ENCODE measurements at places on chromosomes 12 and 14.
A peak's percentile ranks its signal among the peaks of the same experiment; 100 is the strongest.

DNA sequence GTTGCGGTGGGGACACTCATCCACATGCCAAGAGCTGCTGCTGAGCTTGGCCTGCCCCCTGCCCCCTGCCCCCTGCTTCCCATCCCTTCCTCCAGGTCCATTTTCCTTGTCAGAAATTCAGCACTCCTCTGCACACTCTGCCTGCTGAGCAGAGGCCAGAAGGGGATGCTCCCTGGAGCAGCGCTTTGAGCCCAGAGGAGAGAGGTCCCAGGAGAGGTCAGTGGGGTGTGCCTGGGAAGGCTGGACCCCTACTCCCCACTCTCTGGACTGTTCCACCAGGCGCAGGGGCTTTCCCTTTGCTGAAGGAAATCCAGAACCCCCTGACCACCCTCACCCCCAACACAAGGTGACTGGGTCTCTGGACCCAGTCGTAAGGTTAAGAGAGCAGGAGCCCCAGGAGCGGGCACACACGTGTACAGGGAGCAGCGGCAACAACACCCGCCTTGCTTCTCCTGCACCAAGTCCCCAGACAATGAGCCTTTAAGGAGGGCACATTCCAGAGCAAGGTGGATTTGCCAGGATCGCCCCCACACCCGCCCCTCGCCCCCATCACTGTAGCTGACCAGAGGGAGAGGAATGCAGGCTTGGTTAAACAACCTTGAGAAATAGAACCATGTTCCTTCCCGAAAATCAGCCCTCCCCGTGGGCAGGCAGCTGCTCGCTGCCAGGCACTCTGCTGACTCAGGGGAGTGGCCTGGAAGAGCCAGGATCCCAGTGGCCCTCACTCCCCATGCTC is 30.7 kb downstream of the ISCA2 start:
- no peak for DNase-seq

GRCh38 chr14:102913341-102914211 is 8.9 kb upstream of the AMN start:
- no peak for DNase-seq

- DNase-seq = no peak
Observed at GRCh38 chr12:1552171-1552570, 42.2 kb downstream of the FBXL14 start.

DNA sequence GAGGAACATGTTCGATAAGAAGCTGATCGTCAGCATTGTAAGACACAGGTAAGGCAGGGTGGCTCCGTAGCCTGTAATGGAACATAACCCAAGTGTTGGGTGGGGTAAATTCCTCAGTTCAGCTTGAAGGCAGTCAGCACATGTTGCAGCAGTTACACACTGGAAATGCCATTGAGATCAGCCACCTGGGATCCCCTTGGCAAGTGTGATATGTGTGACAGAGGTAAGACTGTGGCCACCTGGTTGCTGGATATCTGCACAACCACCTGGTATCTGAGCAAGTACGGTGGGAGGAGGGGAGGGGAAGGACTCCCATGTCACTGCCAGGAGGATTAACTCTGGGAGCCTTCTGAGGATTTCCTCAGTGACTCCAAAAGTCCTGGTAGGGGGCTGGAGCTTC is 158.0 kb upstream of the CAND1 start:
- no peak for DNase-seq

- DNase-seq = peak; percentile 76
Observed at GRCh38 chr14:59870277-59871165, at the start of gene RTN1. RTN1 (minus strand) TSS chr14:59870776; CDS start chr14:59870630, 146 bp downstream.

- no peak for DNase-seq
Observed at GRCh38 chr12:9619411-9620179, 11.9 kb upstream of the KLRB1 start.

GRCh38 chr12:91400271-91400670 is 217.7 kb upstream of the DCN start:
- peak; percentile 86 for DNase-seq

DNA sequence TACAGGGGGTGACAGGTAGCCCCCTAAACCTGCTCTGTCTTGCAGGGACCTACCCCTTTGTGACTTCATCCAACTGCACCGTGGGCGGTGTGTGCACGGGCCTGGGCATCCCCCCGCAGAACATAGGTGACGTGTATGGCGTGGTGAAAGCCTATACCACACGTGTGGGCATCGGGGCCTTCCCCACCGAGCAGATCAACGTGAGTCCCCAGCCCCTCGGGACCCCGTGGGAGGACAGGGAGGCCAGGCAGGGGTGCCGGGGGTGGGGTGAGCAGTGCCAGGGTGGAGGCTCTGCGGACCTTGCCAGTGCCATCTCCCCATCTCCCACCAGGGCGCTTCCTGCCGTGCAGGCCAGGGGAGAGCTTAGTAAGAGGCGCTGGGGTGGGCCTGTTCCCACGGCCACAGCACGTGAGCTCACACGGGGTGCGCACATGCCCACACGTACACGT is 11.1 kb upstream of the SIVA1 start:
- no peak for DNase-seq

- no peak for DNase-seq
Observed at GRCh38 chr12:60201891-60202290, 606.1 kb downstream of the SLC16A7 start.

DNA sequence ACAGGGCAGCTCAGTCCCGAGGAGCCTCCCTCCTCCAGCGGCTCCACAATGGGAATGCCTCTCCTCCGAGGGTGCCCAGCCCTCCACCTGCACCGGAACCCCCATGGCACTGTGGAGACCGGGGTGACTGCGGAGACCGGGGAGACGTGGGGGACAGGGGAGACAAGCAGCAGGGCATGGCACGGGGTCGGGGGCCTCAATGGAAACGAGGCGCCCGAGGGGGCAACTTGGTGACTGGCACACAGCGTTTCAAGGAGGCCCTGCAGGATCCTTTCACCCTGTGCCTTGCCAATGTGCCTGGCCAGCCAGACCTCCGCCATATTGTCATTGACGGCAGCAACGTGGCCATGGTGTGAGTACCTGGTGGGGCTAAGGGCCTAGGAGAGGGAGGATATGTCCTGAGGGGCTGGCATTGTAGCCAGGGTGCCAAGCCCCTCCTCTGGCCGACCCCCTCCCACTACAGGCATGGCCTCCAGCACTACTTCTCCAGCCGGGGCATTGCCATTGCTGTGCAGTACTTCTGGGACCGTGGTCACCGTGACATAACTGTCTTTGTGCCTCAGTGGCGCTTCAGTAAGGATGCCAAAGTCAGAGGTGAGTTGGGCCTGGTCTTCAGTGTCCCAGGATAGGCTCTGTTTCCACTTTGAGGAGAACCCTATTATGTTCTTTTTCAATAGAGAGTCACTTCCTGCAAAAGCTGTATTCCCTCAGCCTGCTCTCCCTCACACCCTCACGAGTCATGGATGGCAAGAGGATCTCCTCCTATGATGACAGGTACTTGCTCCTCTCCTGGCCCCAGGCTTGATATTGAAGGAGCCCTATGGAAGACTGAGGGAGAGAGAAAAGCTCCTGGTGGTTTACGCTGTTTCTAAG is 2.7 kb downstream of the KHNYN start:
- no peak for DNase-seq
